Ovary (tissue), 10 donors: ENCODE measurements at places on chromosomes 13 and 19. TPM values are rescaled to one million over a fixed set of nuclear protein-coding genes. Genes with fewer than 3 reads are reported as not detected.

MBD3L2 gene
- not detected for total RNA-seq

LGALS4 gene
- 7.4 TPM for total RNA-seq

A1BG gene
- total RNA-seq, result 5.8 TPM

UCHL3 gene
- 13.0 TPM for total RNA-seq

ZFP28 gene
- total RNA-seq, result 4.9 TPM

SEMA6B gene
- 9.3 TPM for total RNA-seq

ZNF44 gene
- total RNA-seq, result 19.4 TPM

PRKCSH gene
- total RNA-seq, result 123 TPM

IGFL1 gene
- not detected for total RNA-seq

NLRP11 gene
- total RNA-seq, result not detected

LAIR1 gene
- 4.7 TPM for total RNA-seq

ZNF835 gene
- total RNA-seq, result 4.9 TPM

ZNF28 gene
- total RNA-seq, result 10.2 TPM

OR7C2 gene
- total RNA-seq, result not detected

CGB5 gene
- total RNA-seq, result not detected

PLK5 gene
- total RNA-seq, result 1.1 TPM

SIAH3 gene
- 0.24 TPM for total RNA-seq

ELANE gene
- total RNA-seq, result 0.72 TPM

NLRP5 gene
- total RNA-seq, result 0.52 TPM

MEIOSIN gene
- total RNA-seq, result not detected

KLF16 gene
- 14.4 TPM for total RNA-seq

ZNF491 gene
- 6.5 TPM for total RNA-seq

CDC42EP5 gene
- 18.8 TPM for total RNA-seq

TEKTIP1 gene
- total RNA-seq, result 1.2 TPM

KISS1R gene
- not detected for total RNA-seq

MICOS13 gene
- 25.7 TPM for total RNA-seq

ZNF773 gene
- 13.7 TPM for total RNA-seq

PLIN5 gene
- 61.6 TPM for total RNA-seq

F7 gene
- total RNA-seq, result not detected

MYO1F gene
- total RNA-seq, result 13.6 TPM

PTGIR gene
- 1.4 TPM for total RNA-seq

ZNF418 gene
- total RNA-seq, result 4.7 TPM

C19orf18 gene
- total RNA-seq, result 2.0 TPM

SLC17A7 gene
- 0.17 TPM for total RNA-seq

PSG3 gene
- total RNA-seq, result not detected
